ENCODE measurements at places on chromosomes 3 and 15.

- DNase-seq, result no peak
Observed at GRCh38 chr3:45092132-45093031, 53.8 kb downstream of the CDCP1 start.

DNA sequence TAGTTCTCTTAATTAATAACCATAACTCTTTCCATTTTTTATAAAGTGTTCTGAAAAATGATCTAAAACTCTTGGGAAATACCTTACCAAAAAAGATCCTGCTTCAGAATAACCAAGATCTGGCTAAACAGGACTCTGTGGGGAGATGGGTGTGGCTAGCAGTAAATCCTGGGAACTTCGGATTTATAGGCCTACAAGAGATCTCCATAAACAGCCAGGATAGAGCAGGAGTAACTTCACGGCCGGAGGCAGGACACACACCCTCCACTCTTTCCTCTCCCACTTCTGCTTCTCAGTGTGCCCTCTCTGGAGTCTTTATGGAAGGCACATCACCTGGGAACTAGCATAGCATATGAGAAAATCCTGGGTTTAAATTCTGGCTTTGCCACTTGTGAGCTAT is 309.4 kb upstream of the SOX2 start:
- DNase-seq, result no peak

DNA sequence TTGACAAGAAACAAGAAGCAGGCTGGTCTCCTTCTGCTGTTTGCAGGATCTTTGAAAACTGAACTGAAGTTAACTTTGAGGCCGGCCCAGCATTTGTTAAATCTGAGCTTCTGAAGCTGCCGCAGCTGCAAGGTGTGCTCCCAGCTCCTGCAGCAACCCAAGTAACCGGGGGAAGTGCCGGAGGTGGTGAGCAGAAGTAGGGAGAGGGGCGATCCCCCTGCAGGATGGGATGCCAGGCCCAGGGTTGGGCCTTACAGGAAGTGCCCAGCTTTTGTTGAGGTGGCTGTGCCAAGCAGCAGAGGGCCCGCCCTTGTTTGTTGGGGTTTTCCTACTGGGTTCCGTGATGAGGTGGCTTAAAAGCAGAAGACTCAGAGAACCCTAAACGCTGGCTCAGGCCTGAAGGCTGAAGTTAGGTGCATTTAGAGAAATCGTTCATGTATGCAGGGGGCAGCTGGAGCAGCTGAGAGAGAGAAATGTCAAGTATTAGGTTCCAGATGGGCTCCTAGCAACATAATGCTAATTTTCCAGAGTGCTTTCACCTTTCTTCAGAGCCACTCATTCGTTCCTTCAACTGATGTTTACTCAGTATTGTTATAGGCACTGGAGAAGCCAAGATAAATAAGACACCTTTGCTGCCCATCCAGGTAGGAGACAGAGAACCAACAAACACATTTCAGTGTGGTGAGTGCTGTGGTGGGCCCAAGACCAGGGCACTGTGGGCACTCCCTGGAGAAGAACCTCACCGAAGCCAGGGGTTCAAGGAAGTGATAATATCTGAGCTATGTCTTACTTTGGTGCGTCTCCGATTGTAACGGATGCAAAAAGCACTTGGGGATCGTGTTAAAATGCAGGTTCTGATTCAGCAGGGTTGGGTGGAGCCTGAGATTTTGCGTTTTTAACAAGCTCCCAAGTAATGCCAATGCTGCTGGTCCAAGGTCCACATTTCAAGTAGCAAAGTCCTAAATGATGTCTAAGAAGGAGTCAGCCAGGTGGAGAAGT is 42.2 kb upstream of the PLCL2 start:
- no peak for DNase-seq

DNA sequence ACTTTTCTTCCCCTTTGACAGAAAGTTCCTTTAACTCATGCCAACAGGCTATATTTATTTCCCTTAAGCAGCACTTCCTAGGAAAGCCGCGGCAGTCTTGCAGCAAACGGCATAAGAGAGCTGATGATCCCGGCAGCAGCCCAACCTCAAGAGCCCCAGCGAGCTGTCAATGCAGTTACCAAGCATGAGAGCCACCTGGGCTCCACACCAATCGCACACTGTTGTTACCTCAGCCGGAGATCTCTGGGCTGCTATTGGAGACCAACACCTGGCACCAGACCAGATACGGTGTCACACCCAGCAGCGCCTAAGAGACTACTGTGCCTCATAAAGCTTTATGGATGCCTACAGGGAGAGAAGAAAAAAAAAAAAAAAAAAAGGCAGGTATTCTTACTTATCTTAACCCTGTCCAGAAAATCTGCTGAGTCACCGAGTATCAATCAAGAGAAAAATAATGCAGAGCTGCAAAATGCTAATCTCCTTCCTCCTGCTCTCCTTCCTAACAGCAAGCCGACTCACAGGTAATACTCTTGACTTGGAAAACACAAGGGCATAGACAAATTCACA is 11.7 kb downstream of the ABCC5 start:
- DNase-seq, result no peak

- DNase-seq, result peak; percentile 59
Observed at GRCh38 chr15:43911235-43911781, 84.5 kb downstream of the WDR76 start.

DNA sequence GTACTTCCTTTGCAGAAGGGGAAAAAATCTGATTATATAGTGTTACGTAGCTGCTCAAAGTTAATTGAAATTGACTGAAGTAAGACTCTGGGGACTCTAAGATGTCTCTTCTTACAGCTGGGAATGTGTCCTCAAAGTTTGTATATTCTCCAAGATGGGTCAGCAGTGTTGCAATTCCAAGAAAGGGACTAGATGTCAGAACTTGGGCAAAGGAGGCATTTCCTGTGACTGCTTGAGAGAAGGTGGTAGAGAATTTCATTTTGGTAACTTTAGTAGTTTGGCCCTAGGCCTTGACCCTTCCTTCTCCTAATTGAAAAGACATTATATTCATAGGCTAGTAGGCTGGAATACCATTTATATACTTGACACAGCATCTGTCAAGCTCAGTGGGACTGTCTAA is 33.9 kb downstream of the PTPRG start:
- DNase-seq, result no peak

GRCh38 chr3:65674226-65674625 is 364.5 kb downstream of the MAGI1 start:
- DNase-seq, result no peak

DNA sequence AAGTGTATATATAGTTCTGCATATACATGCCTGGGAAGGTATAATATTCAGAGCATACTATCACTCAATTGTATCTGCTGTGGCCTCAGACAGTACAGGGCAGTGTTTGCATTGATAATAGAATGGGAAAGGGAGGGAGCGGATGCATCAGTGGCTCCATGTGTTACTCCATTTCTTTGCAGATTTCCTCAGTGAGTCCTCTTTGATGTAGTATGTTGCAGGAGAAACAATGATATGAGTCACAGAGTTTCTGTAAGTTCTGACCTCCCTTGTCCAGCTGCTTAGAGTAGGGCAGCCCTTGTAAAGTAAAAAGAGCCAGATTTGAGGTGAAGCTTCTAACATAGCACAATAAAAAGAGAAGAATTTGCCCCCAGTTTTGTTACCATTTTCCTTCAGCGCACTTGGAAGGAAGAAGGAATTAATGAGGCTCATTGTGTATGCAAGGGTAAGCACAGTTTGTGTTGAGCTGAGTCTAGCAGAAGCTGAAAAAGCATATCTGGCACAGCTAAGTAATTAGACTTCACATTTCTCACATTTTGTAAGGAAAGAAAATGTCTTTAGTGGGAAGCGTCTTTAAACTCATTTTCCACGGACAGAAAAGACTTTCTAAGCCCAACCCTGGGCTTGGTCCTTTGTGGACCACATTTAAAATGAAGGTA is 555.8 kb upstream of the IL12A start:
- no peak for DNase-seq

DNA sequence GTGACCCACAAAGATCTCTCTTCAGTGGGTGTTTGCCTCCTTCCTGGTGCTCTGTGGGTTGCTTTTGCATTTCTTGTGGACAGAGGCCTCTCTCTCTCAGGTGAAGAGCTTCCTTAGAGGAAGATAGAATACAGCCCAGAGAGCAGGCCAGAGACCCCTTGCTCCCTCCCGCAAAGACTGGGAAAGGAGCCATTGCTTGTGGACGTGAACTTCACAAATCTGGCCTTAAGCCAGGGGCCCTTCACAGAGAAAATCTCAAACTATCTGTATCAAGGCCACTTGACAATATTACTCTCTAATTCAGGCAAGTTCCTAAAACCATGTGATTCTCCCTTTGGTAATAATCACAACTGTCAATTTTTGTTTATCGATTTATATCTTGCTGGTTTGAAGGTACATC is 30.4 kb upstream of the CLK3 start:
- no peak for DNase-seq

GRCh38 chr3:100696161-100696560 is 13.1 kb upstream of the TFG start:
- no peak for DNase-seq

DNA sequence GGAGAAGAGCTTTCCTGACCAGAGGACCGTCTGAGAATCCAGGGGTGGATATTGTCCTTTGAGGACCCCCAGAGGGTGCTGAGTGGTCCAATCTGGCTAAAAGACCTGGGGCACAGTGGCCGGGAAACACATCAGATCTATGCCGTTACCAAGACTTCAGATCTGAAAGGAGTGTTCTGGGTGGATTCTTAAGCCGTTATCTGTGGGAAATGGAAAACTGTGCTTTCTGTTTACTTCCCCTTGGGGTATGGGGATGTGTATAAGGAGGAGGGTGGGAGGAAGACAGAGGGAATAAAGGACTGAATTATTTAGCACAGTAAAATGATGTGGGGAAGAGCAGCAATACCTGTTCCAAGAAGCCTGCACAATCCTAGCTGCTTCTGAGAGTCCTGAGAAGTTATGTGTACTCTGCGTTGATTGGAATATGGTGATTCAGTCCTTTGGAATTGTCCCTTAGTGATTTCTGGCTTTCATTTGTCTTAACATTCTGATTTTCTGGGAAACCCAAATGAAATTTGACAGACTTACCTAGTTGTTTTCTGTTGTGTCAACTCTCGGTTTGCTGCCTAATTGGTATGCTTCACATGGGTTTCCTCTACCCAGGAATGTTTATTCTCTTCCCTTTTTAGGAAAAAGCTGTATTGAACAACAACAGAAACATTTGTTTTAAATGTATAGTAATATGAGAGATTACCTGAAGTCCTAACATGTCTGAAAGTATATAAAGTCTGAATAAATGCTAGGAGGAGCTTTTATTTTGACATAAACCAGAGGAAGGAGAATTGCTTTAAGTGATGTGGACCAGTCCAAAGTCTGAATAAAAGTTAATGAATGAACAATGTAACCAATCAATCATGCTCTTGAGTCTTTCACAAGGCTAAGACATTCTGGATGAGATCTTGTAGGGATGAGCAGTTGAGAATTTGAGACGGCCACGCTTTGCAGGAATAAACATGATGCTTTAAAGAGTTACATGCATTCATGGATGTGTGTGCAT is 427.1 kb upstream of the C2CD4B start:
- DNase-seq, result no peak

DNA sequence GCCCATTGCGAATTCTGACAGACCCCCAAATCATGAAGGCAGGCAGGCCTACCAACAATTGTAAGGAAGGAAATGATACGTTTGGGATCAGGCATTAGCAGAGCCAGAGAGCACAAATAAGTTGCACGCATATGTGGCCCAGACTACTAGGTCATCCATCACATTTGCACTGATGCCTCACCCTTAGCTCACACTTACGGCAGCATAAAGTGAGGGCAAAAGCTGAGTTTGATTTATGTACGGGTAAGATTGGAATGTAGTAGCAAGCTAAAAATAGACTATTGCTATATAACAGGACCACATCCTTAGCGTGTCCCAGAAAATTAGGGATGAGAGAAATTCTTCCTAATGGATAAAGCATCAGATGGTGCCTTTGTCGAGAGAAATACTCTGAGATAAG is 58.6 kb downstream of the QTRT2 start:
- no peak for DNase-seq

- DNase-seq, result no peak
Observed at GRCh38 chr3:35659768-35660167, 20.4 kb downstream of the ARPP21 start.

DNA sequence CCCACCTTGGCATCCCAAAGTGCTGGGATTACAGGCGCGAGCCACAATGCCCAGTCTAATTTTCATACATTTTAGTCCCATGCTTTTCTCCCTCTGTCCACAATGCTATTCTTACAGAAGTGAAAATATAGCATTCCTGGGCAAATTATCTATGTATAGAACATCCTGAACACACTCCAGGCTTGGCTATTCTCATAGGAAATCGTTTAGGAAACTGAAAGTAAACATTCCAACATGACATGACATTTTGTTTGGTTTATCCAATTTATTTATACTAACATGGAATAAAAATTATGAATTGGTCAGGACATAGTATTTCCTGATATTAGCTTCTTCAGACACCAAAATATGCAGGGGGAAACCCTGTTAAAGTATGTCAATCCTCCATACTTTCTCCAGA is 52.6 kb downstream of the SYNM start:
- DNase-seq, result no peak

GRCh38 chr3:114320246-114320645 is 26.4 kb downstream of the TIGIT start:
- DNase-seq, result no peak

DNA sequence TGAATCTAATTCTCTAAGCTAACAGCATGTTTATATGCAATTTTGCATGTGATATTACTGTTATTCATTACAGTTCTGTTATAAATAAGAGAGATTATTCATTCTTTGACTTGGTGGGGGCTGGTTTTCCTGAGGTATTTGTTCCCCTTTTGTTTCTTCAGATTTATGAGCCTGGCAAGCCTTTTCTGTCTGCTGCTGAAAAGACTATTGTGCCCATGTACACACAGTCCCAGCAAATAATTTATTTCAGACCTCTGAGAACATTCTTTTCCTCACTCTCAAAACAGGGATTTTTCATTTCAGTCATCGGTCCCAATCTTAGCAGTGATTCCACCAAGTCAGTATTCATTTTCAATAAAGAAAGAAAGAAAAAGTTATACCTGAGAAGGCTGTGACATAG is 716.8 kb downstream of the NSUN3 start:
- no peak for DNase-seq

- DNase-seq, result no peak
Observed at GRCh38 chr3:132343018-132343612, 25.9 kb downstream of the ACP3 start.

DNA sequence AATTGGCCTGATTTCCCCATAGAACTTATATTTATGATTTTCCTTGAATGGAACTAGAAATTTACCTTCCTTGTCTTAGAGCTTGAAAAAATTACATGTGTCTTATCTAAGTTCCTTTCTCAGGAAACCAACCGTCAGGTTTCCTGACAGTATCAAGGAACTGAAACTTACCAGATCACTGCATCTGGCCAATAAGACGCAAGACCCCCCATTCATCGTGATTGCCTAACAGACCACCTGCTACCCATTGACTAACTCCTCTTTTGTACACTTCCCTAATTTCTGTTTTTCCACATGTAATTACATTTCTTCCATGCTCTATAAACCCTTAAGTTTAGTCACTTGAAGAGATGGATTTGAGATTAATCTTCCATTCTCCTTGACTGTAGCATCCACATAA is 517.2 kb upstream of the CBLB start:
- DNase-seq, result no peak

All from nucleus accumbens (tissue), 56 donors.